Spinal cord (tissue), 10 donors: ENCODE measurements at places on chromosomes 2 and 18.

GRCh38 chr2:165698444-165698884, 95.6 kb downstream of the GALNT3 start:
- no peak for DNase-seq

GRCh38 chr2:238558456-238559099, 131.9 kb downstream of the ASB1 start:
- DNase-seq, result no peak

GRCh38 chr2:217366266-217366895, 506.5 kb upstream of the TNP1 start:
- peak; percentile 79 for DNase-seq

DNA sequence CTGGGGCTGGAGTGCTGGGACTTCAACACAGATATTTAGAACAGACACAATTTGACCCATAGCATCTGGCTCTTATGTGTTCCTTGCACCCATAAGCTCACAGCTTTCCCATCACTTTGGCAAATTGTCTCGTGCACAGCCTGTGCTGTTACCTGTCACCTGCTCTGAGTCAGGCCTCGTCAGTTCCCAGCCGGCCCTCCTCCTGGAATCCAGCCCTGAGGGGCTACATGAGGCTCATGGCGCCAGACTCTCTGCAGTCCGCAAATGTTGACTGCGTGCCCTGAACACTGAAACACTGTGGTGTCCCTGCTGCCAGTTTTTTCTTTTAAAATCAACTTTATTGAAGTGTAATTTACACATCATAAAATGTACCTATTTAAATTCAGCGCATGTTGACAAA, 65.4 kb upstream of the BZW1 start:
- DNase-seq, result no peak

GRCh38 chr18:686339-687111, 25.9 kb downstream of the ENOSF1 start:
- DNase-seq, result no peak

DNA sequence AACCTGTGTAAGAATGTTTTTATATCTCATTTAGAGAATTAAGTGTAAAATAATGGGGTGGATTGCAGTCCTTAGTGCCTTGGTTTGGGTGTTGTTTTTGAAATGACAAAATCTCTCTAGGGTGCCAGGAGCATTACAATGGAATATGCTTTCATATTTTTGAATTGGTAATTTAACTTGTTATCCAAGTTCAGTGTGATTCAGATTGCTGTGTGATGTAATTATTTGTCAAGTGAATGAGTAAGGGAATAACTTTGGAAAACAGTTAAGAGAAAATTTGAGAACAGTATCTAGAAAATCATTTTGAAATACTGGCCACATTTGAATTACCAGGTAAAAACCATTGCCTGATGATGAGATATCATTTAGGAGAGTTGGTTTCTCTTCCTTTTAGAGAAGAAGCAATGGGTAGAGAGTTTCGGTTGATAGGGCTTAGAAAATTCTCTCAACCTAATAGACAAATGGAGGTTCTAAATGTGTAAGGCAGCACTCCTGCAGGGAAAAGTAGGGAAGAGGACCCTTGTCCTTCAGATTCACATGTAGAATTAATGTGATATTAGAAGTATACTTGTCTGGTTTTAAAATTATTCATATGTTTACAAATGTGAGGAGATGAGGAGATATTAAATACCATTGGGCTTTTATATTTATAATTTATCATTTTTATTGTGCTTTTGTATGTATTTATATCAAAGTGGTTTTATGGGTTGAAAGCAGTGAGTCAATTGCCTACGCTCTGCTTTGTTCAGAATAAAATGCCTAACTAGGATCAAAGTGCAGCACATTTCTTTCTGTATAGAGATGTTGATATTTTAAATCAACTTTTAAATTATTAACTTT, 124.8 kb downstream of the PHLPP1 start:
- DNase-seq, result no peak

DNA sequence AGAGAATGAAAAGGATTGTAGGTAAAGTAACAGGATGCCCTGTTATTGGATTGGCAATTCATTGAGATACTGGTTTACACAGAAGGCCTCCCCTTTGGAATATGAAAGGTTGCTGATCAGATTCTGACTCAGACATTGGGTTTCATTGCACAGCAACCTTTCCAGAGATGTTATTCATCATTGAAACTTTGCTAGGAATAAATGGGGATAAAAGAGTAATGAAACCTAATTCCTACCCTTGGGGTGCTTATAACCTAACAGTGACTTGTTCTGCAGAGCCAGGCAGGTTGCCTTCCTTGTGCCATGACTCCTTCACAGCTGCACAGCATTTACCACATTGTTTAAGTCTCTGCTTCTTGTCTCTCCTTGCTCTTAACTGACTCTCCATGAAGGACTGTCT, 5.0 kb downstream of the NAB1 start:
- DNase-seq, result no peak

DNA sequence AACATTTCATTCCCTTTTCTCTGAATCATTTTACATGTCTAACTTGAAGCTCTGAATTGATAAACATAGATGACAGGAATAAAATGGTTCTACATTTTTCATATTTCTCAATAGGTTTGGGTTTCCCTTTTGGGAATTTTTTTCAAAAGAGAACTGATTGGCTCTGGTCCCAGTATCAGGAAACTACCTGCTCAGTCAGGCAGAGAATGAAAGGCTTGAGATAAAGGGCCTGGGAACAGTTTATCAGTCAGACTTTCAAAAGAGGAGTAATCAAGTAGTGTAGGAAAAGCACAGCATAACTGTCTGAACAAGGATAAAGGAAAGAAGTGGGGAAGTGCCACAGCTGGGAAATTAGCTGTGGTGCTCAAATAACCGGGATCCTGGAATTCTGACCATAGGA, 28.3 kb upstream of the CCL20 start:
- no peak for DNase-seq
